Activated T-cell treated with anti-CD3 and anti-CD28 coated beads, Interleukin-2, amount 50 U/mL, for 24 hours (primary cell): ENCODE measurements at places on chromosomes 2 and 18.

DNA sequence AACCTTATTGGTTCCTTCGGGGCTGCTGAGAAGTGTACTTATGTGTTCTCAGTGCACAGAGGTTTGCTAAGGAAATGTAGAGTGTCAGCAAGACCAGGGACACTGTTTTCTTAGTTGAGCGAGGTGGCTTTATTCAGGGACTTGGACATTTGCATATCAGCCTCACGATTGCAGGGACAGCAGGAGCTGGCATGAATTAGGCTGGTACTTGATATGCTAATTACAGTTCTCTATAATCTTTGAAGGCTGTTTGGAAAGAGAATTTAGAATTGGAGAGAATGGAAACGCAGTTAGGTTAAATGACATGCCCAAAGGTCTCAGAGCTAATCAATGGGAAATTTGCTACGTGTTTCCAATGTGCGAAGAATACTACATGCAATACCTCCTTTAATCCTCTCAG is 18.7 kb upstream of the MTCL1 start:
- H3K27ac ChIP-seq, result no peak overlapping the region
- no peak overlapping the region for H3K4me3 ChIP-seq
- H3K36me3 ChIP-seq, result no peaks in the 10 kb centered on the region
- DNase-seq, result no peak
- H3K4me1 ChIP-seq, result no peaks in the 10 kb centered on the region

DNA sequence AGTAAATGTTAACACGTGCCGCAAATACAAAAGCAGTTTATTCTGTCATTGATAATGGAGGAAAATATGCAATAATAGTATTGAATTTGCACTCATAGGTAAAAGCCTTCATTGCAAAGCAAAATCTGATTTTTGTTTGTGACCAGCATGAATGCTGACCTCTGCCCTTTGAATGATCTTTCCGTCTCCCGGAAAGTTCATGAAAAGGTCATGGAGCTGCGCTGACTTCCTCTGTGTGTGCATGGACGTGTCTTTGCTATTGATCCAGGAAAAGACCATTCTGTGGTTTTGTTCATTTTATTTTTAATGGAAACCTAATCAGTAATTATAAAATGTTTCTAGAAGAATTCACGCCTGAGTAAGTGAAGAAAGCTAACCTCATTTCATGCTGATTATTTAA is 320.0 kb downstream of the MTX2 start:
- no peaks in the 10 kb centered on the region for H3K36me3 ChIP-seq
- no peaks in the 10 kb centered on the region for H3K4me1 ChIP-seq
- peaks cover 46% of the 10 kb centered on the region for H3K27me3 ChIP-seq
- DNase-seq, result no peak

DNA sequence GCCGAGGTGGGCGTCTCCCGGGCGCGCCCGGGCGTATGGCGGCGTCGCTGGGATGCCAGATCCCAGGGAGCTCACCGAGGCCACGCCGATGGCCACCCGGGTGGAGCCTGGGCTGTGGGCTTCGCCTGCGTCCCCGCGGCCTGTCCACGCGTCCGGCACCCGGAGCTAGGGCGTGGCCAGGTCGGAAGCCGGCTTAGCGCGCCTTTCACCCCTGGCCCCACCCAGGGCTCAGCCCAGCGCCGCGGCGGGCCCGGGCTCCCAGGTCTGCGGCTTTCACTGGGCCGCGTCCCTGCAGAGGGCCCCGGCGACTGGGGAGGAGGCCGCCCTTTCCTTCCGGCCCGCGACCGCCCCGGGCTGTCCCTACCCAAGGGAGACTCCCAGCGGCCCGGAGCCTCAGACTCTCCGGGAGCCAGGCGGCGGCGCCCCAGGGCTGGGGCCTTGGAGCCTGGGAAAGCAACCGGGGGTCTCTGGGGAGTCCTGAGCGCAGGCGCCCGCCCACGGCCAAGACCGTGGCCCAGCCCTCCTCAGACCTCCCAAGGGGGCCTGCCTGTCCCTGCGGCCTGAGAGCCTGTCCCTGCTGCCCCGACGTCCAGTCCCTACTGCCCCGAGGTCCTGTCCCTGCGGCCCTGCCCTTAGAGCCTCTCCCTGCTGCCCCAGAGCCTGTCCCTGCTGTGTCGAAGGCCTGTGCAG is 36.3 kb upstream of the ITM2C start:
- DNase-seq, result peak; percentile 43
- peaks cover 15% of the 10 kb centered on the region for H3K4me1 ChIP-seq
- no peaks in the 10 kb centered on the region for H3K36me3 ChIP-seq
- H3K4me3 ChIP-seq, result peak overlapping the region; percentile 29
- H3K27me3 ChIP-seq, result peaks cover 60% of the 10 kb centered on the region

GRCh38 chr2:81672516-81672915 is 1368.0 kb upstream of the LRRTM1 start:
- DNase-seq, result no peak
- H3K4me1 ChIP-seq, result no peaks in the 10 kb centered on the region
- no peak overlapping the region for H3K27ac ChIP-seq

DNA sequence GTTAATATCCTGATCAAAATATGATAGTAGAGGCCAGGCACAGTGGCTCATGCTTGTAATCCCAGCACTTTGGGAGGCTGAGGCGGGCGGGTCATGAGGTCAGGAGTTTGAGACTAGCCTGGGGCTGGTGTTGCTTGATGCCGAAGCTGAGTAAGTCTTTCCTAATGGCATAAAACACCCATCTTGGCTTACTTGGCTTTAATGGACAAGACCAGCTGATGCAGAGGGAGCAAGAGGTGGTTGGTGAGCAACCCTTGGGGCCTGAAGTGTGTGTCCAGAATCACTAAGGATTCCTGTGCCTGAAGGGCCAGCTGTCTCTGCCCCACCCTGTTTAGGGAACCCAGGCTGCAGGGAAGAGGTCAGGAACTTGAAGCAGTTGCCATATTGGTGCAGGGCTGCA is 217.2 kb downstream of the ARL4C start:
- no peak overlapping the region for H3K4me3 ChIP-seq
- peaks cover 45% of the 10 kb centered on the region for H3K4me1 ChIP-seq
- peak overlapping the region; percentile 87 for H3K27ac ChIP-seq
- H3K36me3 ChIP-seq, result no peaks in the 10 kb centered on the region
- H3K27me3 ChIP-seq, result no peaks in the 10 kb centered on the region
- DNase-seq, result no peak

DNA sequence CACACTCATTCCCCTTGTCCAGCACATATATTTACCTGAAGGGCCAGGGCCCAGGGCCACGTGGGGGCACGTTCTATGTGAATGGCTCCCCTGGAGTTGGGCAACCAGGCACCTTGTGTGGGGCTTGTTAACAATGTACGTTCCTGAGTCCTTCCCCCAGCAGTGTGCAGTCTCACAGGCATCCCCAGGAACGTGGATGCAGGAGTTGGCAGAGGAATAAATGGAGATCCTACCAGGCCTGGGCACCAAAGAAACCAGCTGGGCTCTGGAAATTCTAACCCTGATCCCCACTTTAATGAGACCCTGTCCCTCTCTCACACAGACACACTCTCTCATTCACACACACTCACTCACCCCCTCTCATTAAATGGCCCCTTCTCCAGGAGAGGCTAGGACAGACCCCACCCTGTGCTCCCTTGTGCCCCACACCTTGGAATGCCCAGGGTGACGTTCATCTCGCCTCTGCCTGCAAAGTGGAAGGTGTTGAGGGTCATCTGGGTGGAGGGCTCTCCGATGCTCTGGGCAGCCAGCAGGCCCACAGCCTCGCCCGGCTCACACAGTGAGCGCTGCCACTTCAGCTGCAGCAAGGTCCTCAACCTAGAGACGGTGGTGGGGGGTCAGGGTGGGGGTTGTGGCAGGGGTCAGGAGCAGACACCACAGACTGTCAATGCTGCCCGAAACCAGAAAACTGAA is 65.6 kb downstream of the POLR1A start:
- H3K4me1 ChIP-seq, result peaks cover 81% of the 10 kb centered on the region
- H3K36me3 ChIP-seq, result peaks cover 100% of the 10 kb centered on the region
- no peak overlapping the region for H3K4me3 ChIP-seq
- H3K27ac ChIP-seq, result peak overlapping the region; percentile 78

- no peaks in the 10 kb centered on the region for H3K4me1 ChIP-seq
- H3K27ac ChIP-seq, result no peak overlapping the region
- no peak for DNase-seq
- no peaks in the 10 kb centered on the region for H3K36me3 ChIP-seq
Observed at GRCh38 chr2:105385731-105386540, 12.9 kb downstream of the FHL2 start.

DNA sequence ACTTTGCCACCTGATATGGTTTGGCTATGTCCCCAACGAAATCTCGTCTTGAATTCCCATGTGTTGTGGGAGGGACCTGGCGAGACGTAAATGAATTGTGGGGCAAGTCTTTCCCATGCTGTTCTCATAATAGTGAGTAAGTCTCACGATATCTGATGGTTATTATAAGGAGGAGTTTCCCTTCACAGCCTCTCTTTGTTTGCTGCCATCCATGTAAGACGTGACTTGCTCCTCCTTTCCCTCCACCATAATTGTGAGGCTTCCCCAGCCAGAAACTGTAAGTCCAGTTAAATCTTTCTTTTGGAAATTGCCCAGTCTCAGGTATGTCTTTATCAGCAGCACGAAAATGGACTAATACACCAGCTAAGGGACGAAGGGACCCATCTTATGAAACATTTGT is 1303.3 kb downstream of the SUCLG1 start:
- no peaks in the 10 kb centered on the region for H3K27me3 ChIP-seq
- no peaks in the 10 kb centered on the region for H3K36me3 ChIP-seq
- no peak overlapping the region for H3K4me3 ChIP-seq
- H3K4me1 ChIP-seq, result no peaks in the 10 kb centered on the region

- DNase-seq, result no peak
- H3K4me1 ChIP-seq, result no peaks in the 10 kb centered on the region
- no peak overlapping the region for H3K4me3 ChIP-seq
- no peaks in the 10 kb centered on the region for H3K36me3 ChIP-seq
Observed at GRCh38 chr2:235054919-235055318, 103.1 kb downstream of the SH3BP4 start.

GRCh38 chr2:28591711-28592335 is 96.0 kb downstream of the PLB1 start:
- H3K4me1 ChIP-seq, result peaks cover 37% of the 10 kb centered on the region
- H3K36me3 ChIP-seq, result no peaks in the 10 kb centered on the region
- DNase-seq, result no peak
- H3K27me3 ChIP-seq, result no peaks in the 10 kb centered on the region
- H3K27ac ChIP-seq, result no peak overlapping the region

DNA sequence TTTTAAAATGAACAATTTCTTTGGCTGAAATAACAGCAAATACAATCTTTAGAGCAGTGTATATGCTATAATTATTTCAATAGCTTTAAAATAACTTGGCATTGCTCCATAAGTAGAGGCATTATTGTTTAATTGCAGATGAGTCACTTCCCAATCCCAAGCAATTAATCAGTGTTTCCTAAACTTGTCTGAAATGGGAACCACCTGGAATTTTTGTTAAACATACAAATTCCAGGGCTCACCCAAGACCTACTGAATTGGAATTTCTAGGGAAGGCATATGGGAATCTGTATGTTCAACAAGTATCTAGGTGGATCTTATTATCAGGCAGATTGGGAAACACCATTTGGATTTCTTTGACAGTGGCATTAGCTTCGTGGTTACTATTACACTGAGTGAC is 27.1 kb upstream of the FMNL2 start:
- no peaks in the 10 kb centered on the region for H3K4me1 ChIP-seq
- no peak for DNase-seq
- no peak overlapping the region for H3K27ac ChIP-seq
- H3K27me3 ChIP-seq, result peaks cover 7% of the 10 kb centered on the region
- H3K4me3 ChIP-seq, result no peak overlapping the region

- peak overlapping the region; percentile 77 for H3K27ac ChIP-seq
- peaks cover 23% of the 10 kb centered on the region for H3K4me1 ChIP-seq
- no peaks in the 10 kb centered on the region for H3K36me3 ChIP-seq
- no peak for DNase-seq
Observed at GRCh38 chr18:49030692-49031443, 80.1 kb upstream of the SMAD7 start.

DNA sequence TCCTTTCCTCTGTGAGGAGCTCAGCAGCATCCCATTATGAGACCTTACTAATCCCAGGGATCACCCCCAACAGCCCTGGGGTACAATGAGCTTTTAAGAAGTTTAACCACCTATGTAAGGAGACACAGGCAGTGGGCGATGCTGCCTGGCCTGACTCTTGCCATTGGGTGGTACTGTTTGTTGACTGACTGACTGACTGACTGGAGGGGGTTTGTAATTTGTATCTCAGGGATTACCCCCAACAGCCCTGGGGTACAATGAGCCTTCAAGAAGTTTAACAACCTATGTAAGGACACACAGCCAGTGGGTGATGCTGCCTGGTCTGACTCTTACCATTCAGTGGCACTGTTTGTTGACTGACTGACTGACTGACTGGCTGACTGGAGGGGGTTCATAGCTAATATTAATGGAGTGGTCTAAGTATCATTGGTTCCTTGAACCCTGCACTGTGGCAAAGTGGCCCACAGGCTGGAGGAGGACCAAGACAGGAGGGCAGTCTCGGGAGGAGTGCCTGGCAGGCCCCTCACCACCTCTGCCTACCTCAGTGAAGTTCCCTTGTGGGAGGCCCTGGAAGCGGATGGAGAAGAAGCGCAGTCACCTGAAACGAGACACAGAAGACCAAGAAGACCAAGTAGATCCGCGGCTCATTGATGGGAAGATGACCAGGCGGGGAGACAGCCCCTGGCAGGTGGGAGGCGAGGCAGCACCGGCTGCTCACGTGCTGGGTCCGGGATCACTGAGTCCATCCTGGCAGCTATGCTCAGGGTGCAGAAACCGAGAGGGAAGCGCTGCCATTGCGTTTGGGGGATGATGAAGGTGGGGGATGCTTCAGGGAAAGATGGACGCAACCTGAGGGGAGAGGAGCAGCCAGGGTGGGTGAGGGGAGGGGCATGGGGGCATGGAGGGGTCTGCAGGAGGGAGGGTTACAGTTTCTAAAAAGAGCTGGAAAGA is 7.6 kb downstream of the PROC start:
- DNase-seq, result no peak
- peaks cover 11% of the 10 kb centered on the region for H3K4me1 ChIP-seq

DNA sequence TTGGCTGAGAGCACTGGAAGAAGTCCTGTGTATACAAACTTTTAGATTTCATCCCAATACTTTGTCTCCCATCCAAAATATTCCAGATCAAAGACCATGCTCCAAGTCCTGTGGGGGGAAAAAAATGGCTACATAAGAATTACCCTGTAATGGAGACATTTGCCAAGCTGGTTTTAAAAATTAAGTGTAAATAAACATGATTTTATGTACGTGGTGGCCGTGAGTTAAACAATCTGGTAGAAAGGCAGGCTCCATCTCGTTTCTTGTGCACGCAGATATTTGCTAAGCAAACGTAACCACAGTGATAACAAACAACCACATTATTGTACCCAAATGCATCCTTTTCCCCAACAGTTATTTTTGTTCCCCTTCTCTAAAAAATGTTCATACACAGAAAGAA is 176.4 kb downstream of the ZNF516 start:
- no peak overlapping the region for H3K27ac ChIP-seq
- no peak overlapping the region for H3K4me3 ChIP-seq
- no peaks in the 10 kb centered on the region for H3K36me3 ChIP-seq

DNA sequence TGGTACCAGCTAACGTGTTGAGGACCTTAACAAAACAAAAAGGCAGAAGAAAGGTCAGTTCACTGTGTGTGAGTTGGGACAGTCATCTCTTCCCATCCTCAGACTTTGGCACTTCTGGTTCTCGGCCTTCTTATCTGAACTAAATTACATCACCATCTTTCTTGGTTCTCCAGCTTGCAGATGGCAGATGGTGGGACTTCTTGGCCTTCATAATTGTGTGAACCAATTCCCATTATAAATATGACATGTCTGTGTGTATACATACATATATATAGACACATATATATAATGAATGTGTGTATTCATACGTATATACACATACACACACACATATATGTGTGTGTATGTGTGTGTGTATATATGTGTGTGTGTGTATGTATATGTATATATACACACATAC is 301.2 kb upstream of the TRIB2 start:
- no peak for DNase-seq
- H3K36me3 ChIP-seq, result no peaks in the 10 kb centered on the region
- H3K4me1 ChIP-seq, result peaks cover 47% of the 10 kb centered on the region

GRCh38 chr2:126785862-126786261 is 112.8 kb upstream of the TEX51 start:
- H3K27ac ChIP-seq, result no peak overlapping the region
- H3K27me3 ChIP-seq, result peaks cover 14% of the 10 kb centered on the region
- H3K4me1 ChIP-seq, result no peaks in the 10 kb centered on the region
- no peaks in the 10 kb centered on the region for H3K36me3 ChIP-seq
